Naive thymus-derived CD4-positive, alpha-beta T cell (primary cell): ENCODE measurements at places on chromosomes 6 and 20. TPM values are rescaled to one million over a fixed set of nuclear protein-coding genes. Genes with fewer than 3 reads are reported as not detected.

DNA sequence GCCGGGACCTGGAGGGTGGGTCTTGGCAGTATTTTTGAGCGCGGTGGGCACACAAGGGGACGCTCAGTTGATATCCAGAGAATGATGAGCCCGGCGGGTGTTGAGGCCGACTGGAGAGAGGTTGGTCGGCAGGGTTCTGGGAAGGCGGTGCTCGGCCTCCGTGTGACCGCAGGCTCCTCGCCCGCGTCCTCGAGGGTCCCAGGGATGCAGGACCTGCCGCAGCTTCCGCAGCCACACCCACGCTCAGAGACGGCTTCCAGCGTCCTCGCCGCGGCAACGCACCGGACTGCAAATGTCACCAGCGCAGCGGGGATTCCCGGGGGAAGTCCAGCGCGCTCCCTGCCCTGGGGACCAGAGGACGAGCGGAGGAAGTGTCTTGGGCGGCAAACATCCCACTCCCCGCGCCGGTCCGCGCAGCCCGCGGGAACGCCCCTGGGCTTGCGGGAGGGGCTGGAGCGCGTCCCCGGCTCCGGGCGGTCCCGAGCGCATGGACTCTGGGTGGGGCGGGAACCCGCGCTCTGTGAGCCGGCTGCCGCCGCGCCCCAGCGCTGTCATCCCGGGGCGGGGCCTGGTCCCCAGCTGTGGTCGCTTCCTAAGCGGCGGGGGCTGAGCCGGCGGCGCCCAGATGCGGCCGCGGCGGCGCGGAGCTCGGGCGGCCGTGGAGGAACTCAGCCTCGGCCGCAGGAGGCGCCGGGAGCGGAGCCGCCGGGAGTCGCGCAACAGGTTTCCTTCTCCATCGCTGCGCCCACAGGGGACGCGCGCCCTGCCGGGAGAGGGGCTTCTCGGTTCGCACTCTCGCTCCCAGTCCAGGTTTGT is at the start of gene STX11:
STX11 (plus strand) TSS at position 624 of the 816 bp plus-strand sequence. CDS start 36,111 bp downstream, outside the sequence.
- DNase-seq: peak; percentile 88

- peak; percentile 4 for DNase-seq
Observed at GRCh38 chr6:105272786-105273185, 93.0 kb upstream of the POPDC3 start.

DNA sequence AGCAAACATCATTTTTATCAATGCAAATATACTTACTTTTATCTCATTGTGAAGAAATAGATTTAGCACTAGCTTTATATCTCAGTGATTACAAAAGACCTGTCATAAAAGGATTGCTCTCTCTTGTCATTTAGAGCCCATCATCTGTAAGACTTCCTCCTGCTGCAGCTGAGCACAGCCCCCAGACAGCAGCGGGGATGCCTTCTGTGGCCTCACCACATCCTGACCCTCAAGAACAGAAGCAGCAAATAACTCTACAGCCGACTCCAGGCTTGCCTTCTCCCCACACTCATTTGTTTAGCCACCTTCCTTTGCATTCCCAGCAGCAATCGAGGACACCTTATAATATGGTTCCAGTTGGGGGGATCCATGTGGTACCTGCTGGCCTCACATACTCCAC is 127.0 kb upstream of the EDN1 start:
- DNase-seq: peak; percentile 24

RBPJL gene
- total RNA-seq: 0.18 TPM in 1 of 2 replicates, not detected in the other

IL17A gene
- total RNA-seq: not detected

SPEF1 gene
- 0.32 TPM for total RNA-seq

DNA sequence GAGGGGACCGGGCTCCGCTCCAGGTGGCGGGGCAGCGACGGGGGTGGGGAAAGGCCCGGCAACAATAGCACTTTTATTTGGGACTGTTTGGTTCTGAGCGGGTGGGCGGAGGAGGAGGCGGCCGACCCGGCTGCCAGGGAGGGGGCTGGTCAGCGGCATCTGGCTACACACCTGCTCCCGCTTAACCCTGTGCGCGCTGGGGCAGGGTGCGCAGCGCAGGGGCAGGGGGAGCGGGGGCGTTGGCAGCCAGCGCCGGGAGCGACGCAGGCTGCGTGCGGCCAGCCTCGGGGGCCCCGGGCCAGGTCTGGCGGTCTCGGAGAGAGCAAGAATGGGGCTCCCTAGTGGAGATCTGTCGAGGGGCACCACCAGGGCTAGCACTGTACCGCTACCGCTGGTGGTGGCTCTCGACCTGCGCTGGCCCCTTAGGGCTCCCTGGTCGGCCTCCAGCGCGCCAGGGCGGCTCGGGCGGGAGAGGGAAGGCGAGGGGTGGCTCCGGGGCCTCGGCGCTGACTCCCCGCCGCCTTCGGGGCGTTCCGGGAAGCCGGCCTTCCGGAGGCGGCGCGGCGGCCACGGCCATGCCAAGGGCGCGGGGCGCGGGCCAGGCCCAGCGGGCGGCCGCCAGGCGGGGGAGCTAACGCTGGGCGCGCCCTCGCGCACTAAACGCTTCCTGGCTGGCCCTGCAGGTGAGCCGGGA is 92.4 kb downstream of the NCR2 start:
- DNase-seq: no peak

DNA sequence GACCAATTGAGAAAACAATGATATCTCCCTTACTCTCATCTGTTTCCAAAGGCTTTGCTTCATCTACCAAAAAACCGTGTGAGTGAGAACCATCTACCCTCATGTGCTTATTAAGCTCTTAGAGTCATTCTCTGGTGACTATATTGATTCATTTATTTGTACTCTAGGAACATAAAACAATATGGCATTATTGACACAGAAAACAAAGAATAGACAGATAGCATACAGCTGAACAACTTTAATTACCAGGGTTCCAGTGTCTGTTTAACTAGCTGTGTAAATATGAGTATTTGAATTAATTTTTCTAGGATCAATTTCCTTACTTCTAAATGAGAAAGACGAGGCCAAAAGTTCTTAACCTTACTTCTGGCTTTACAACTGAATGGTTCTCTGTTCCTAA is 31.3 kb upstream of the HEY2 start:
- DNase-seq: no peak

FILIP1 gene
- total RNA-seq: 0.08 TPM

C6orf52 gene
- total RNA-seq: not detected

GRCh38 chr6:42197555-42198362 is 3.0 kb upstream of the GUCA1B start:
- DNase-seq: no peak

NEDD9 gene
- total RNA-seq: 51.2 and 57.4 TPM in 2 replicates

- no peak for DNase-seq
Observed at GRCh38 chr6:44342489-44342888, at the start of gene SPATS1. SPATS1 (plus strand) TSS chr6:44342650; CDS start chr6:44343096, 446 bp downstream.

SYCP2 gene
- 5.3 TPM for total RNA-seq

ADGB gene
- total RNA-seq: not detected in 2 replicates

DNA sequence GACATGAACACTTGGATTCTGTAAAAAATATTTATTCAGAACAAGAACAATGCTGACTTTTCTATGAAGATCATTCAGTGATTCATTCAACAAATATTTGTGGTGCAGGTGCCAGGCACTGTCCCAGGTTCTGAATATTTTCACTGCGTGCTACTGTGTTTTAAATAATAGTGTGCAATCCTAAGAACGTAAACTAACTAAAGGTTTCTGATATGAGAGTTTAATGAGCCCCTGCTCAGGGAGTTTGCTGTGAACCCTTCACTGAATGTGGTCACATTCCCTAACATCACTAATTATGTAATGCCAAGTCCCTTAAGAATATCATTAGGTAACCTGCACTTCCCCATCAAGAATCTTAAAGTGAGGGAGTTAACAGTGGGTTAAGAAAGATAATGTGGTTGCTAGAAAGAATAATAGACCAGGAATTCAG is 1.7 kb upstream of the TMEM170B start:
- no peak for DNase-seq

GRCh38 chr20:21693322-21693721 is 12.1 kb upstream of the PAX1 start:
- no peak for DNase-seq

GRCh38 chr20:45229264-45230056 is 8.3 kb downstream of the SEMG2 start:
- no peak for DNase-seq

DNA sequence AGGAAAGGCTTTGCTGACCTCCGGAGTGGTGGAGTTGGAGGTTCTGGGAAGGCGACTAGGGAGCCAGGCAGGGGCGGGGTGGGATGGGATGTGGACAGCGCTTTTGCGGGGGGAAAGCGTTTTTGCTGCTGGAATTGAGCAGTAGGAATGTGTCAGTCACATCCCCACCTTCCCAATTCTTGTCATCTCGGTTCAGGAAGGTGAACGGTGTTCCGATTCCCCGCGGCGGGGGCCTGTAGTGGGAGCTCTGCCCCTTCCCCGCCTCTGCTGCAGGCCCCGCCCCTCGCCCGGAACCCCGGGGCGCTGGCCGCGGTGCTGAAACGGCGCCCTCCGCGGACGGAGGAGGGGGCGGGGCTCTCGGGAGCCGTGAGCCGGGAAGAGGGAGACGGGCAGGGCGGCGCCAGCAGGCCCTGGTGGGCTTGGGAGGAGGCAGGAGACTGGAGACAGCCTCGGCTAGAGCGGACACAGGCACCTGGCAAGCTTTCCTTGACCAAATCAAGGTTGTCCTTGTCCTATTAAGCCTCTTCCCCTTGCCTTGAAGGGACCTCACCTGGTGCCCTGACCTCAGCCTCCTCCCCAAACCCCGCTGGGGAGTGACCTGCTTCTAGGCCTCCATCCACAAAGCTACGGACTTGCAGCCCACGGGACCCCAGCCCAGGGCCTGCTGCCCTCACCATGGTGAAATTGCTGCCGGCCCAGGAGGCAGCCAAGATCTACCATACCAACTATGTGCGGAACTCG is at the start of gene LHFPL5:
LHFPL5 (plus strand) TSS at position 357 of the 741 bp plus-strand sequence; CDS start at position 676, 319 bp downstream.
- DNase-seq: peak; percentile 50

LY6G6C gene
- total RNA-seq: not detected in 2 replicates

- no peak for DNase-seq
Observed at GRCh38 chr6:112743323-112743722, 396.2 kb downstream of the RFPL4B start.

DNA sequence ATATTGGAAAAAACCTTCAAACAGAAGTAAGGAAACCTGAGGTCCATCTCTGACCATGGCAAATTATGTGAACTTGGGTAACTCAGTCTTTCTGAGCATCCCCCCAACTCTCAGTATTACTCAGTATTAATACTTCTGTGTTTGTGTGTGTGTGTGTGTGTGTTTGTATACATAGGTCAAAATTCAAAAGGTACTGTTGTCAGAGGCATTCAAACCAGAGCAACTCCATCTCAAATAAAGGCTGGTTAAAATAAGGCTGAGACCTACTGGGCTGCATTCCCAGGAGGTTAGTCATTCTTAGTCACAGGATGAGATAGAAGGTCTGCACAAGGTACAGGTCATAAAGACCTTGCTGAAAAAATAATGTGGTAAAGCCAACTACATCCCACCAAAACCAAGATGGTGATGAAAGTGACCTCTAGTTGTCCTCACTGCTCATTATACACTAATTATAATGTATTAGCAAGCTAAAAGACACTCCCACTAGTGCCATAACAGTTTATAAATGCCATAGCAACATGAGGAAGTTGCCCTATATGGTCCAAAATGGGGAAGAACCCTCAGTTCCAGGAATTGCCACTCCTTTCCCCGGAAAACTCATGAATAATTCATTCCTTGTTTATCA is 33.3 kb upstream of the SLC22A16 start:
- DNase-seq: no peak

LIME1 gene
- 96.8 TPM for total RNA-seq

GRCh38 chr6:83151114-83151513 is 42.0 kb downstream of the PGM3 start:
- no peak for DNase-seq

- no peak for DNase-seq
Observed at GRCh38 chr6:55567558-55567957, 11.4 kb downstream of the HMGCLL1 start.

GRCh38 chr6:68252632-68253031 is 382.4 kb upstream of the ADGRB3 start:
- DNase-seq: no peak

GTSF1L gene
- 0.36 TPM in 1 of 2 replicates, not detected in the other for total RNA-seq

TFB1M gene
- 25.3 and 29.7 TPM in 2 replicates for total RNA-seq

DNA sequence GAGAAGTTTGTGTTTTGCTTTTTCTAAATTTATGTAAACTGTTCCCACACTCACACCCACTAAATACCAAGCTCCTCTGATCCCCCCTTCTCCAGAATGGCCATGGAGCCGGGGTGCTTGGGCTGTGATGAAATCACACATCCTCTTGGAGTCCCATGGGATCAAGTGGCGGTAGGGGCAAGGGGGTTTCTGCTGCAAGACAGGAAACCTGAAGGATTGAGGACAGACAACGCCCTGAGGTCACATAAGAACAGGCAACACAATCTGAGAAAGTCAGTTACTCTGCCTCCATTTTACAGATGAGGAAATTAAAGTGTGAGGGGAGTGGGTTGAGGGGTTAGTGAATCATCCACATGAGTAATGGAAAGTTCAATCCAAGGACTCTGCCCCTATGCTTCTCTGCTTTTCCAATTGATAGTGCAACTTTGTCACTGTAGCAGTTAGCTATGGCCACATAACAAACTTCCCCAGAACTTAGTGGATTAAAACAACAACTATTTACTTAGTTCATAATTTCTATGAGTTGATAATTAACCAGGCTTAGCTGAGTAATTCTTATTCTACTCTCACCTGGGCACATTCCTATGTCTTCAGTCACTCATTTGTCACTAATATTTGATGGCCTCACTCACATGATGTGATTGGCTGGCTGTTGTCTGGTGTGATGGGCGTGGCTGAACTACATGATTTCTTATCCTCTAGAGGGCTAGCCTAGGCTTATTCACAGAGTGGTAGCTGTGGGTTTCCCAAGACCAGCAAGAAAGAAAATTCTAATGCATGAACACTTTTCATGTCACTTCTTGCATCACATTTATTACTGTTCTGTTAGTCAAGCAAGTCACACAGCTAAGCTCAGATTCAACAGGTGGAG is 311.1 kb upstream of the RNF24 start:
- no peak for DNase-seq

RALGAPB gene
- total RNA-seq: 40.9 TPM
